Activated CD8-positive, alpha-beta T cell treated with anti-CD3 and anti-CD28 coated beads, Interleukin-2, amount 10 ng/mL, durations not matched to agents 7 days and 5 days (primary cell): ENCODE measurements at places on chromosomes 12 and 14. TPM values are rescaled to one million over a fixed set of nuclear protein-coding genes. Genes with fewer than 3 reads are reported as not detected.

ENDOU gene
- not detected for total RNA-seq

SLC2A14 gene
- total RNA-seq: 0.18 TPM

EID3 gene
- total RNA-seq: 7.2 TPM

SLC17A8 gene
- total RNA-seq: not detected
